ENCODE measurements at places on chromosomes 13 and 19.

GRCh38 chr19:35291259-35291658 lies 702 bp upstream of the MAG start:
- DNase-seq, result no peak

GRCh38 chr19:15666883-15667282 lies 6.0 kb upstream of the CYP4F12 start:
- no peak for DNase-seq

- no peak for DNase-seq
Observed at GRCh38 chr13:112617754-112618375, 29.9 kb upstream of the TUBGCP3 start.

DNA sequence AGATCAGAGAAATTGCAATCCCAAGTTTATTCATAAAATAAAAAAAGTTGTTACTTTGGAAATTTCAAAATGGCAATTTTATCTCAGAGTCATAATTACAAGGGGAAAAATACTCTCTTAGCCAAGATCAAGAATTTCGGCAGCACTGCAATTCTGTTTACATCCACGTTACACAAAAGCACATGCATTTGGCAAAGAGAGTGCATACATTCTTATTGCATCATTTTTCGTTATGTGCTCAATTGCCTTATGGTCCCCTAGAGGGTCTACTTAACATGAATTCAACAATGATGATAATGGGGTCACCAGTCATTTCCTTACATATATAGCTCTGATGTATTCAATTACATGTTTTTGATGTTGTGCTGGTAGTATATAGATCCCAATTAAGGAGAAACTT lies 498.0 kb downstream of the DIAPH3 start:
- no peak for DNase-seq

- no peak for DNase-seq
Observed at GRCh38 chr19:9171393-9171991, 7.3 kb upstream of the OR7D2 start.

- no peak for DNase-seq
Observed at GRCh38 chr19:50850738-50851137, 4.0 kb upstream of the KLK3 start.

- DNase-seq, result no peak
Observed at GRCh38 chr19:51944798-51945552, 17.7 kb downstream of the ZNF613 start.

GRCh38 chr13:52599848-52600603 lies 42.2 kb upstream of the HNRNPA1L2 start:
- DNase-seq, result no peak

DNA sequence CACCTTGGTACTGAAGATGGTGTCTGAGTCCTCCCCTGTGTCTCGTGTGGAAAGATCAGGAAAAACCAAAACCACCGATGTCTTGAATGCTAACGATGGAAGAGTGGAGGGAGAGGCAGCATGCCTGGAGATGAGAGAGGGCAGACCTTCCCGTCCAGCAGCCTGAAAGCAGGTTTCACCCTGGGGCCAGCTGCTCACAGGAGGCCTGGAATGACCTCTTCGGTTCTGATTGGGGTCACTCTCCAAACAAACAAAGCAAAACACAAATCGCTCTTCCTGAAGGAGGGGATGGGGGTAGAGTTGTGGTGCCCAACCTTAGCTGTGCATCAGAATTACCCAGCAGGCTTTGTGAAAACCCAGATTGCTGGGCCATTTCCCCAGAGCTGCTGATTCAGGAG lies 142.3 kb upstream of the SOX1 start:
- no peak for DNase-seq

- DNase-seq, result no peak
Observed at GRCh38 chr19:34259367-34260095, 5.2 kb downstream of the GARRE1 start.

DNA sequence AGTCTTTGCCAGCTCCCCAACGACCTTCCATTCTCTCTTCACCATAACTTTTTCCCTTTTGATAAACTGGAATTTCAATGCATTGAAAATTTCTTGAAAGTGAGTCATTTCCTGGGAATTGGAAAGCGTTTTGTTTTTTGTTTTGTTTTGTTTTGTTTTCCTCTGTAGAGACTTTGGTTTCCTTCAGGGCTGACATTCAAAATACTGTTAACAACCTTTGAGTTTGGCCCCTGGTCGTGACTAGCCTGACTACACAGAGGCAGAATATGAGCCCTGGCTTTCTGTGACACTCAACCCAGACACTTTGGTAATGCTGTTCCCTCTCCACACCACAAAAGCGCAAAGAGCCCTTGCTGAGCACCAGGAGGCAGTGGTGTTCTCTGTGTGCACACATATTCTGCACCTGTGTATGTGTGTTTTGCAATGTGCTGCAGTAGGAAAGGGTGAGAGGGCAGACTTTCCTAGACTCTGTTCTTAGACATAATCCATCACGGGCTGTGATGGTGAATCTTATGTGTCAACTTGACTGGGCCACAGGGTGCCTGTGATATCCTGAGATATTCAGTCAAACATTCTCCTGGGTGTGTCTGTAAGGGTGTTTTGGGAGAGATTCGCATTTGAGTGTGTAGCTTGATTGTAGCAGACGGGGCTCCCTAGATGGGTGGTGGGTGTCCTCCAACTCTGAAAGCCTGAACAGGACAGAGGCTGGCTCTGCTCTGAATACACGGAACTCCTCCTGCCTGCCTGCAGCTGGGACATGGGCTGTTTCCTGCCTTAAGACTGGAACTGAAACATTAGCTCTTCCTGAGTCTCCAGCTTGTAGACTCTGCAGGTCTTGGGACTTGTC lies 29.5 kb upstream of the ANKRD10 start:
- no peak for DNase-seq

DNA sequence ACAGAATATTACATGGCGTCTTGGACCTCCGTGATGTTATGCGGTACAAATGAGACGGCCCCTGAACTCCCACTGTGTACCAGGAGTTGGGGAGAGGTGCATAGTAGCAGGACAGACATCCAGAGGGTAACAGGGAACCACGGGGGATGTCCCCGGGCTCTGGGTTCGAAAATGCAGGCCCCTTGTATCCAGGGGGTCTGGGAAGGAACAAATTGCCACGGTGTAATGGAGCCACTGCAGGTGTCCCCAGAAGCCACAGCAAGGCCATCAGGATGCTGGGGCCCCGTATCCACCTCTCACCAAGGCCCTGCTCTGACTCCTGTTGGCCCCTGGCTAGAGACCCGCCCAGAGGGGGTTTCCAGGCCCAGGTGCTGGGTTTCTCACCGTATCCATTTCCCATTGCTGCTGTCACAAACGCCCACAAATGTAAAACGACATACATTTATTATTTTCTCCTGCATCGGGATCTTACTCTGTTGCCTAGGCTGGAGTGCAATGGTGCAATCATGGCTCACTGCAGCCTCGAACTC lies 77.8 kb downstream of the INSR start:
- DNase-seq, result peak; percentile 17

- no peak for DNase-seq
Observed at GRCh38 chr19:31099515-31100205, 249.6 kb downstream of the TSHZ3 start.

- no peak for DNase-seq
Observed at GRCh38 chr13:22700246-22700887, 480.4 kb upstream of the SGCG start.

DNA sequence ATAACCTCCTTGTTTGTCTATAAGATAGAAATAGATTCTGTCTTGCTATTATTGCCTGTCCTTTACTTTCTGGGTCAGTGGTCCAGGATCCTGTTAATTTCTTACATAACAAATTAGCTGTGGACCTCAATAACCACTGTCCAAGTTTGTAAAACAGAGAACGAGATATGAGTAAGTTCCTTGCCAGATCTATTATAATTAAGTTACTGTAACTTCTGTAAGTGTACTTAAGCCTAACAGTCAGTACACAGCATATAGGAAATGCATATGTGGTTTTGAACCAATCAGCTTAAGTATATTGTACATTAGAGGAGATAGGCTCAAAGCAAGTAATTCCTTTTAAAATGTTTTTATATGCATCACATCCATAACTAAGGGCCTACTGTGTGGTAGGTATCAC lies 34.9 kb downstream of the HTR2A start:
- DNase-seq, result no peak

DNA sequence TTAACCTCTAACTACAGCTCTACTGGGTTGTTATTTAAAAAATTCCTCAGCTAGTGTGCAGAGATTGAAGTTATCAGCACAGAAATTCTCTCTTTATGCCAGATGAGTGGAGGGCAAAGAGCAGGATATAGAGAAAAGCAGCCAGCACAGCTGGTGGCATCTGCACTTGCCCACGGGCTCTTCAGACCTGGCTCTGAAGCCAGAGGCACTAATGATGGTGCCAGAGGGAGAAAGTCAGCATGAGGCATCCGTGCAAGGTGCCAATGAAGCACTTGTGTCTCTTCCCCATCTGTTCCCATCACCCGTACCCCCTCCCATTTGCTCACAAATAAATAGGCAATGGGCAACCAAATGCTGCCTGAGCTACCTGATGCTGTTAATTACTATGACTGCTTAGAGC lies 138.9 kb downstream of the OLFM4 start:
- DNase-seq, result no peak

GRCh38 chr13:31361673-31362072 lies 161.9 kb downstream of the B3GLCT start:
- no peak for DNase-seq

- DNase-seq, result no peak
Observed at GRCh38 chr19:3986260-3987041, 1.2 kb upstream of the EEF2 start.

DNA sequence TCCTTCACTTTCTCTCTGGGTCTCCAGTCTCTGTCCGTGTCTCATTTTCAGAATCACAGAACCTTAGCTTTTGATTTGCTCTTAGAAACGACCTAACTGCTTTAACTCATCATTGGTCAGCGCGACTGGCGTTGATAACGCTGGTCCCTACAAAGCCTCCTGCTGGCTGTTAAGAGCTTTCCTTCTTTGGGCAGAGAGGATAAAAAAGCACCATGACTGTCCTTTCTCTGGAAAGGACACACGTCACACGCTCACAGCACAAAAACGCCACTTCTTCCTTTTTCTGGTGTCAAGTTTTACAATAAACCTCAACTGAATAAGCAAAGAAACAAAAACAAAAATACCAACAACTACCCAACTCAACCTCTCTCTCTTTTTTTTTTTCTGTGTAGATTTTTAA lies 1.7 kb upstream of the KLK12 start:
- DNase-seq, result no peak

- DNase-seq, result no peak
Observed at GRCh38 chr19:50384685-50385535, 763 bp downstream of the POLD1 start.

DNA sequence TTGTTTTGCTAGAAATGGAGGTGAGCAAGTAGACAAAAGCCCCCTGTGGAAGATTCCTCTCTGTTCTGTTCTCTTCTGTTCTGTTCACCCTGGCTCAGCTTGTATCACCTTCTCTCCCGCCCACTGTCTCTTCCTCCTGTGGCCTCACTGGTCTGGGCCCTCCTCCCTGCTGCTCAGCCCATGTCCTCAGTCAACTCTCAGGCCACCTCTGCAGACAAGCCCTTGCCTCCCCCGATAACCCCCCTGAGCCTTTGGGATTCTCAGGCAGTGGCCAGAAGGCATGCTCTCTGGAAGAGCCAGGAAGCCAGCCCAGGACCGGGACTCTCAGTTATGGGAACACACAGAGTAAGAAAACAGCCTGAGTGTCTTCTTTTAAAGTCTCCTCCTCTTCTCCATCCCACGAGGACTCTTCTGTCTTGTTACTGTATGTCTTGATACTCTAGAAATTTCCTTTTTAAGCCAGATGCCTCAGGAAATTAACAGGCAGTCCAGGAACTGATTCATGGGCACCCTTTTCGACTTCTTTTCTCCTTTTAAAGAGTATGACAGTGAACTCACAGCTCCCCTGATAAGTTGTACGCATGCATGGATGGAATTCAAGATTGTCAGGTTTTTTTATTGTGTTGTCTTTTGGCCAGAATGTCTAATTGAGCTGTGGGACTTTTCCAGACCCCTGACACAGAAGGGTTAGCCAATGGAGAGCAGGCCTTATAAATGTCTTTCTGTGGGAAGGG lies 33.7 kb downstream of the SHISA2 start:
- DNase-seq, result no peak

- no peak for DNase-seq
Observed at GRCh38 chr19:13037731-13038130, 42.5 kb downstream of the NFIX start.

DNA sequence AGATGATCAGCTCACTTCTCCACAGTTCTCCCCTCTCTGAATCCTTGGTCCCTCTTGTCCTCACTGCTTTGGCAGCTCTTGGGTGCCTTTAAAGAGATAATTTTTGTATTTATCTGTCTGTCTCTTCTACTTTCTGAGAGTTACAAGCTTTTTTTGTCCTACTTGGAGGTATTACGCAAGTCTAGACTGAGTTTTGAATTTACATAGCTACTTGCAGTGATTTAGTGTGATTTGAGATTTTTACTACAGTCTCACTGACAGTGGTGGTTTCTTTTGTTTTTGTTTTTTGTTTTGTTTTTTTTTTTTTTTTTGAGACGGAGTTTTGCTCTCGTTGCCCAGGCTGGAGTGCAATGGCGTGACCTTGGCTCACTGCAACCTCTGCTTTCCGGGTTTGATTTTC lies 22.1 kb downstream of the URI1 start:
- DNase-seq, result no peak

DNA sequence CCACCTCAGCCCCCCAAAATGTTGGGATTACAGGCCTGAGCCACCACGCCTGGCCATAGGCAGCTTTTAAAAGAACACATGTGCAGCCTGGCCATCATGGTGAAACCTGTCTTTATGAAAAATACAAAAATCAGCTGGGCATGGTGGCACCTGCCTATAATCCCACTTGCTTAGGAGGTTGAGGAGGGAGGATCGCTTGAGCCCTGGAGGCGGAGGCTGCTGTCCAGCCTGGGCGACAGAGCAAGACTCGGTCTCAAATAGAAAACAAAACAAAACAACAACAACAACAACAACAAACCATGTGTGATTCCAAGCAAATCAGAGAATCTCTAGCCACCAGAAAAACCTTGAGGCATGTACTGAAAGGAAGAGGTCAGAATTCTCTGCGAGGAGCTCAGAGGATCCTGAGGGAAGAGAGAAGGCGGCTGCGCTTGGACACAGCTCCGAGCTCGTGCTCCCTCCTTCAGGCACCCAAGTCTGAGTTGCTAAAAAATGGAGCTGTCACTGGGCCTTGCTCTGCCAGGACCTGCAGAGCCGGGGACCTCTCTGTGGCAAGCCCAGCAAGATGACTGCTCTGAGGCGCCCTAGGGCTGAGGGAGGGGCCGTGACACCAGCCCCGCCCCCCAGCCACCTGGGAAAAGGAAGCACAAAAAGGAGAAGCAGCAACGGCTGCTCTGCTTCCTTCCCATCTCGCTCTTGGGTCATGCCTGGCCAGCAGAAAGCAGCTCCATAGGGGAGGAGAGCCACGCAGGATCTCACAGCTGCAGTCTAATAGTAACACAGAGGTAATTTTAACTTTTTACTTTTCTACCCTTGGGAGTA lies at the start of gene ARL11:
Gene ARL11, plus strand, starts transcription at position 677 of the 822 bp plus-strand sequence. CDS start 1,941 bp downstream, outside the sequence.
- DNase-seq, result no peak

- no peak for DNase-seq
Observed at GRCh38 chr13:46738766-46739165, 58.2 kb downstream of the ESD start.

DNA sequence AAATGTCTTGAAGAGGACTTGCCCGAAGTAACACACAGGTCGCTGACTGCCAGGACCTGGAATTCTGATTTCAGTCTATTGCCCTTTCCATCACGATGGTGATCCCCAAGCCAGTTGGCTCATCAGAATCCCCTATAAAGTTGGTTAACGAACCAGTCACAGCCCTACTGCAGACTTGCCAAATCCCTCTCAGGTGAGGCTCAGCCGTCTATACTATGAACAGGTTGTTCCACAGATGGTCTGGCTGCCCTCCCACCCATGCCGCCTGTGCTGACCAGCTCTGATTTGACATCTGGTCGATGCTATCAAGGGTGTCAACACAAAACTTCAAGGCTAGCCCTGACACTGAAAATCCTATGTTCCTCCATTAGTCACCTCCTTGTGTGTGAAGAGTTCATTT lies 90.0 kb downstream of the RNASEH2B start:
- DNase-seq, result no peak

All from activated T-helper 1 cell treated with anti-CD3 and anti-CD28 coated beads, Interleukin-2, amount 50 U/mL, for 16 hours (primary cell).